ENCODE measurements at places on chromosomes 11 and 22. TPM values are rescaled to one million over a fixed set of nuclear protein-coding genes. Genes with fewer than 3 reads are reported as not detected.

MUC6 gene
- not detected for total RNA-seq

UBQLN3 gene
- total RNA-seq, result not detected

OR5D14 gene
- not detected for total RNA-seq

NRXN2 gene
- not detected for total RNA-seq

CUL5 gene
- total RNA-seq, result 37.6 TPM

CCDC15 gene
- total RNA-seq, result 3.8 TPM

BTBD18 gene
- not detected for total RNA-seq

ART1 gene
- not detected for total RNA-seq

RASD2 gene
- not detected for total RNA-seq

RAB38 gene
- 2.1 TPM for total RNA-seq

MACROD1 gene
- total RNA-seq, result 16.2 TPM

MMP11 gene
- total RNA-seq, result 10.1 TPM

SMTNL1 gene
- not detected for total RNA-seq

UBQLNL gene
- total RNA-seq, result 0.28 TPM

SPATA19 gene
- total RNA-seq, result not detected

IFT27 gene
- total RNA-seq, result 30.5 TPM

MRGPRX1 gene
- not detected for total RNA-seq

SIK2 gene
- total RNA-seq, result 11.7 TPM

SCGB2A2 gene
- total RNA-seq, result not detected

CHST1 gene
- total RNA-seq, result 71.2 TPM

RTN4RL2 gene
- total RNA-seq, result 0.83 TPM

TRIM34 gene
- 6.7 TPM for total RNA-seq

GVQW3 gene
- 0.99 TPM for total RNA-seq
